ENCODE measurements at places on chromosomes 5 and 9.
A peak's percentile ranks its signal among the peaks of the same experiment; 100 is the strongest.

DNA sequence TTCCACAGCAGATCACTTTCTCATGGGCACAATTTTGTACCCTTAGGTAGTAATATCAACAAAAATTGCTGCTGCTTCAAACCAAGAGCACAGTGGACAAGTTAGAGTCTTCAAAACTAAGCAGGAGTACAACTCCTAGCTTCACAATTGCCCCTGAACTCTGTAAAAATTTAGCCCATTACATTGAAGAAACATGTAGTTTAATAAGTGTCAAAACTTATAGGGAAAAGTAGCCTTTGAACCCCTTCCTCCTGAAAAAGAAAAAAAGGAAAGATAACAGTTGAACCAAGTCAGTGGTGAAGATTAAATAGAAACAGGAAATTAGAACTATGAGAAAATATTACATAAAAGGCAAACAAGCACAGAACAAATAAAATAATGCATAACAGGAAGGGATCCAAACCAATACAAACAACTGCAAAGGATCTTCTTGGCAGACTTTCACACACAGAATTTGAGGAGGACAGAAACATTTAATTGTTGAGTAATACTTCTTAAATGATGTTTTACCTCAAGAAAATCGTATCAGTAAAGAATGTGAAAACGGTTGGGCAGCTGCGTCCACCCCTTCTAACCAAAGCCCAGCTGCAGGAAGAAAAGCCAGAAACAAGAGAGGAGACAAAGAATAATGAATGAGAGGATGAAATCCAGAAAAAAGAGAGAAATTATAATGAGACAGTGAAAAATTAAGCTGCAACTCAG is 636.0 kb downstream of the NR2F1-AS1 start:
- H3K27ac ChIP-seq, result no peak overlapping the region
- peaks cover under 1% of the 10 kb centered on the region for H3K36me3 ChIP-seq
- no peaks in the 10 kb centered on the region for H3K4me1 ChIP-seq
- no peaks in the 10 kb centered on the region for H3K27me3 ChIP-seq
- no peak overlapping the region for H3K4me3 ChIP-seq
- no peak for DNase-seq

DNA sequence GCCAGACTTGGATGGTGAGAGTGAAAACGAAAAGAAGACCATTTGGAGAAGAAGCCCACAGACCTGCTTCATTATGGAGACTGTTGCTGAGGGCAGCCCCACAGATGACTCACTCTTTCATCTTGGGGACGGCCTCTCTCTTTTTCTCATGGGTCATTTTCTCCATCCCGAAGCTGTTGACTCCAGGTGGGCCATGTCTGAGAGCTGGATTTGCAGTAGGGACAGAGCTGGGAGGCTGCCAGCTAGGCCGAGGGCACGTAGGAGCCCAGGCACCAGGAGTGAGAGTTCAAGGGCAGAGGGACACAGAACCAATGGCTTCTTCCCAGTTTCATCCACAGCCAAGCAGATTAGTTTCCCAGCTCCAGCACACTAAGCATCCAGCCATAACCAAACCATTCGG is 92.4 kb downstream of the S1PR3 start:
- no peak overlapping the region for H3K27ac ChIP-seq
- no peak overlapping the region for H3K4me3 ChIP-seq
- H3K4me1 ChIP-seq, result peaks cover 5% of the 10 kb centered on the region
- H3K36me3 ChIP-seq, result no peaks in the 10 kb centered on the region

DNA sequence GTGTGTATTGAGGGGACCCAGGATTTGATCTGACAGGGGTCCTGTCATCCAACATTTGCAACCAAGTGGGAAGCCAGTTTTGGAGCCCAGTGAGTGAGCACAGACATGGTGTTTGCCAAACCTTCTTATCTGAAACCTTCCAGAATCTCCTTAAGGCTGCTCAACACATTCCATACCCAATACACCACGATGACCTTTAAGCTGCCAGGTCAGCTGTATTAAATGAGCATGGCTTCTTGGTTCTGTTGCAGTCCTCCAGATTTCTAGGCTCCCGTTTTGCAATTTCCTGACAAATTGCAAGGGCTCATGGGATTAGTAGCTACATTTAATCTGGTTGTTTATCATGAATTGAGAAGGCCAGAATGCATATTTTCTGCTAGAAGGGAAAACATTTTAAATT is 124.2 kb upstream of the ATP10B start:
- DNase-seq, result no peak
- H3K27ac ChIP-seq, result no peak overlapping the region
- H3K4me1 ChIP-seq, result no peaks in the 10 kb centered on the region
- H3K4me3 ChIP-seq, result no peak overlapping the region
- no peaks in the 10 kb centered on the region for H3K27me3 ChIP-seq

DNA sequence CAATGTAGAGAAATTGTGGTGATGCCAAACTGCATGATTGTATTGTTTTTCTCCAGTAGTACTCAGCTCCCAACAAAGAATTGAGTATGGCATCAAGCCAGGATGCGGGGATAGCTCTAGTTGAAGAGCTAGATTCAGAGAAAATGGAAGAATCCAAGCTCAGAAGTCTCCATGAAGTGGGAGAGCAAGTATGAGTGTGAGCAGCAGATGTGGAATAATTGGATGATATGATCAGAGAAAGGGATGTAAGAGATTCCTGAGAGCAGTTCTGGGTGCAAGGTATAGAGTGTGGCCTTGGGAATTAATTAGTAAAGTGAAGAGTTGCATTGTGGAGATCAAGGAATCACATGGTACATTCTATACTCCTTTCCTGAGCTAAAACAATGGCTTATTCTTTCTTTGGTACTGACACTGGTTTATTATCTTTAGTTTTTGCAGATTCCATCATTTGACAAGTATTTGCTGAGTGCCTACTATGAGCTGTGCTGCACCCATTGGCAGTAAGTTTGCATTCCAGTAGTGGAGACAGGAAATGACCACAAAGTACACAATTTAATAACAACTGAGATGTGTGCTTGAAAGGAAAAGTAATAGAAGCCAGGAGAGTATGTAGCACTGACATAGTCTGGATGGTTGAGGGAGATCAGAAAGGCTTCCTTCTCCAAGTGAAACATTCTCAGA is 177.1 kb downstream of the CPLANE1 start:
- no peaks in the 10 kb centered on the region for H3K36me3 ChIP-seq
- no peak overlapping the region for H3K27ac ChIP-seq
- no peak for DNase-seq
- no peak overlapping the region for H3K4me3 ChIP-seq
- H3K27me3 ChIP-seq, result no peaks in the 10 kb centered on the region

GRCh38 chr9:68763104-68763503 is 58.1 kb downstream of the PIP5K1B start:
- peaks cover 4% of the 10 kb centered on the region for H3K4me1 ChIP-seq
- H3K27ac ChIP-seq, result no peak overlapping the region
- DNase-seq, result no peak
- H3K4me3 ChIP-seq, result no peak overlapping the region
- H3K27me3 ChIP-seq, result peaks cover 26% of the 10 kb centered on the region

DNA sequence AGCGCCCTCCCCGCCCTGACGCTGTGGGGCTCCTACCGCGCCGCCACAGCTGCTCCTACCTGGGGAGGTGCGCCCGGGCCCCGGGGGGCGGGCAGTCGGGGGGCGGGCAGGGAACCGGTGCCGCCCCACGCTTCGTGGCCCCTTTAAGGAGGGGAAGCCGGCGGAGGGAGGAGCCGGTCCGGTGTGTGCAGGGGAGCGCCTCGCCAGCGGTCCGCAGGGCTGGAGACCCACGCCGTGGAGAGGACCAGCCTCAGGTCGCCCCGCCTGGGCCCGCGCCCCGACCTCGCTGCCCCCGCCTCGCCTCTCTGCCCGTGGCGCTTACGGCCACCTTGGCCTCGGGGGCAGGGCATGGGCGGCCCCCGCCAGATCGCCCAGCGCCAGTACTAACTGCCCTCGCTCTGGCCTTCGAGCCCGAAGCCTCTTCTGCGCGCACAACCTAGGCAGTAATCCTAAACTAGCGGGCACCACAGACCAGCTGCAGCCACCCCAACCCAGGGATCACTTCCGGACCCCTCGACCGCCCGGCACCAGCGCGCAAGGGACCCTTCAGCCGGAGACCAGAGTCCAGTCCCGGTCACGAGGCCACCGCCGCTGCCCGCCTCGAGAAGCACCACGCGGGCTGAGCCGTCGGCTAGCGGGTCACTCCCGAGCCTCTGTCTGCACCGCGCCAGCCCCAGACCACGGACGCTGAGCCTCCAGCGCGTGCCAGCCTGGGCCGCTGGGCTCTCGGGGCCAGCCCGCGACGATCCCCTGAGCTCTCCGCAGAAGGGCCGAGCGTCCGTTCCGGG is at the start of gene FOXE1:
Gene FOXE1 (plus strand): TSS at position 171 of the 788 bp plus-strand sequence. CDS start 689 bp downstream, outside the sequence.
- peak within 1 kb of the TSS; percentile 97 for H3K4me3 ChIP-seq
- peaks cover 68% of the 10 kb centered on the region for H3K27me3 ChIP-seq
- H3K27ac ChIP-seq, result peak within 1 kb of the TSS; percentile 18
- DNase-seq, result no peak
- H3K36me3 ChIP-seq, result peaks cover 3% of the 10 kb centered on the region

- no peaks in the 10 kb centered on the region for H3K4me1 ChIP-seq
- H3K36me3 ChIP-seq, result no peaks in the 10 kb centered on the region
- H3K4me3 ChIP-seq, result no peak overlapping the region
- no peak overlapping the region for H3K27ac ChIP-seq
- H3K27me3 ChIP-seq, result no peaks in the 10 kb centered on the region
Observed at GRCh38 chr5:67407979-67408378, 211.4 kb upstream of the CD180 start.

DNA sequence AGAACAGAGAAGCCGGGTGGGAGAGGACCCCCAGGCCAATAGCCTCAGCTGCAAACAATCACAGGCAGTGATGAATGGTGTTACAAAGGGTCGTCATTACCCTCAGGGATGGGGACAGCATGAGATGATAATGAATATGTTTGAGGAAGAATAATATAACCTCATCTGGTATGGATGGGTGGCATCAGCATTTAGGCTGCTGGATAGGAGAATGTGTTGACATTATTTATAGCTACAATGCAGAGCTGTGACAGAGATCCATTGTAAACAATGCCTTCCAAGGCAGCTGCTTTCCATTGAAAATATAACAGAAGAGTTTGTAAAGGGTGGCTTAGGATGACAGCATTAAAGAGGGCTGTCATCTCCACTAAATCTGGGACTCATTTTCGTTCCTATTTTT is 365.5 kb downstream of the KCNN2 start:
- H3K27ac ChIP-seq, result no peak overlapping the region
- H3K4me1 ChIP-seq, result no peaks in the 10 kb centered on the region
- no peak for DNase-seq
- H3K27me3 ChIP-seq, result no peaks in the 10 kb centered on the region
- no peak overlapping the region for H3K4me3 ChIP-seq
- H3K36me3 ChIP-seq, result no peaks in the 10 kb centered on the region

DNA sequence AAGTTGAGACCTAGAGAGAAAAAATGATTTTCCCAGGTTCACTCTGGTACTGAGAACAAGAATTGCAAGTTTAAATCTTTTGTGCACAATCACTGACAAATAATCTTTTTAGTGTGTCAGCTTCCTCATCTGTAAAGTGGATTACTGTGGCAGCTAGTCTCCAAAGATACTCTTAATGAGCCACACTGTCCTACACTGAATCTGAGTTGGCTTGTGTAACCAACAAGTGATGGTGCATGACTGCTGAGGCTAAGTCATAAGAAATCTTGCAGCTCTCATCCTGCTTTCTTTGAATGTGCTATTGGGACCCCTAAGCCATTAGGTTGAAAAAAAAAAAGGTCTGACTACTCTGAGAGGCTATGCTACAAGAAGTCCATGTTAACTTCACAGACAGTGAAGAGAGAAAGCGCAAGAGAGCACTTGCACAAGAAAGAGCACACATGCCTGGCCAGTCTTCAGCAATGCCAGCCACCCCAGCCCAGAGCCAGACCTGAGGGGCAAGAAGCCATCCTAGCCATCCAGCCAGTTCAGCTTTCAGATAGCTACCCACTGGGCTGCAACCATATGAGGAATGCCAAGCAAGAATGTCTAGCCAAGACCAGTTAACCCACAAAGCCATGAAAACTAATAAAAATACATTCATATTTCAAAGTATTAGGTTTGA is 419.4 kb downstream of the RAB3C start:
- H3K27me3 ChIP-seq, result no peaks in the 10 kb centered on the region
- H3K4me1 ChIP-seq, result peaks cover 72% of the 10 kb centered on the region
- H3K36me3 ChIP-seq, result peaks cover 18% of the 10 kb centered on the region
- no peak for DNase-seq

- H3K36me3 ChIP-seq, result peaks cover 5% of the 10 kb centered on the region
- H3K27ac ChIP-seq, result no peak overlapping the region
- H3K4me3 ChIP-seq, result no peak overlapping the region
- H3K27me3 ChIP-seq, result no peaks in the 10 kb centered on the region
Observed at GRCh38 chr5:122015471-122015870, 53.7 kb downstream of the SRFBP1 start.

GRCh38 chr5:121967187-121967586 is 5.4 kb downstream of the SRFBP1 start:
- peaks cover 55% of the 10 kb centered on the region for H3K4me1 ChIP-seq
- DNase-seq, result no peak
- no peak overlapping the region for H3K27ac ChIP-seq
- H3K36me3 ChIP-seq, result peaks cover 8% of the 10 kb centered on the region

DNA sequence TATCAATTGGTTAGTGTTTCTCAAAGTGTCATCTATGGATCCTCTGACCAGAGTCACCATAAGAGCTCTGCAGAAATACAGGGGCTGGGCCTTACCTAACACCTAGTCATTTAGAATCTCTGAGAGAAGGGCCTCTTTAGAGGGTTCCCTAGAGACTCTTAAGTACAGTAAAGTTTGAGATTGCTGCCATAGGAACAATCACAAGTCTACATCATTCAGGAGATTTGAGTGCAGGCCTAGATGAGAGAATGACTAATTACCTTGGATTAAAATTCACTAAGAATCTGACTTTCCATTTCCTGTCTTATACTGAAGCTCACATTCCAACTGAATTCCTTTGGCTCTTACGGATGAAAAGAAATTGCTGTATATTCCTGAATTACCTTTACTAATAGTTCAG is 182.1 kb upstream of the PTGER4 start:
- no peaks in the 10 kb centered on the region for H3K27me3 ChIP-seq
- peaks cover 3% of the 10 kb centered on the region for H3K36me3 ChIP-seq
- H3K4me3 ChIP-seq, result no peak overlapping the region
- no peak overlapping the region for H3K27ac ChIP-seq

- no peaks in the 10 kb centered on the region for H3K4me1 ChIP-seq
- no peak overlapping the region for H3K4me3 ChIP-seq
- H3K36me3 ChIP-seq, result no peaks in the 10 kb centered on the region
- DNase-seq, result no peak
- H3K27ac ChIP-seq, result no peak overlapping the region
Observed at GRCh38 chr5:179259731-179260323, 85.4 kb downstream of the ADAMTS2 start.

GRCh38 chr5:116576053-116576713 is 1.6 kb upstream of the SEMA6A start:
- peak overlapping the region; percentile 76 for H3K4me3 ChIP-seq
- peaks cover 32% of the 10 kb centered on the region for H3K4me1 ChIP-seq
- DNase-seq, result peak; percentile 73
- no peak overlapping the region for H3K27ac ChIP-seq

GRCh38 chr5:56565644-56566043 is 249.7 kb upstream of the MAP3K1 start:
- peaks cover 6% of the 10 kb centered on the region for H3K4me1 ChIP-seq
- no peaks in the 10 kb centered on the region for H3K36me3 ChIP-seq
- H3K27me3 ChIP-seq, result no peaks in the 10 kb centered on the region
- no peak for DNase-seq
- no peak overlapping the region for H3K4me3 ChIP-seq

Measured in activated T-cell treated with anti-CD3 and anti-CD28 coated beads, Interleukin-2, amount 50 U/mL, for 72 hours (primary cell).